Effector memory CD4-positive, alpha-beta T cell (primary cell): ENCODE measurements at places on chromosomes 16 and 17.

DNA sequence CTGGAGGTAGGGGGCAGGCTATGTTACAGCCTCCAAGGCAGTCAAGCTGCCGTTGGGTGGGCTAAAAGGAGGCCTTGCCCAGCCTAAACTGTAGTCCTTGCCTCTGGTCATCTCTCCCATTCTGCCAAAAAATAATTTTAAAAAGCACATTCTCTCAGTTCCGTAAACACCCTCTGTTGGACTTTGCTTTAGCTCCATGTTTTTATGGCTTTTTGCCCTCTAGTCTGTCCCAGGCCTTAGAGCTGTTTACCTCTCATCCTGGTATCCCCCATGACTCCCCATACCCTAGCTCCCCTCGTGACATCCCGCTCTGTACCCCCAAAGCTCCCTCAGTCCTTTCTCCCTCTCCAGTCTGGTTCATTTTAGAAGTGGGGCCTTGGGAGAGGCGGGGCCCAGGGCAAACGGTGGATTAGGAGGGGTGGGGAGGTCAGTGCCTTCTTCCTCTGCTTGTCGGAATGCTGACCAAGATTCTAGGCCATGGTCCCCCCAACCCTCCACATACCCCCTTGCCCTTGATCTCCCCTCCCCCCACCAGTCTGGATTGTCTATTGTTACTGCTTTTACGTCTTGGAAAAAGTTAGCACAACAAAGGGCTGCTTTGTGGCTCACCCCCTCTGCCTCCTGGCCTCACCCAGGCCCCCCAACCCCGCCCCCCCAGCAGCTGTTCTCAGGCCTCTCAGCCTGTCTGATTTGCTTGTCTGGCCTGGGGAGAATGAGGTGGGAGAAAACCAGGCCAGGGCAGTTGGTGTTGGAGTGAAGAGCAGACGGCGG lies 18.4 kb downstream of the GJD3 start:
- no peak for DNase-seq

- DNase-seq = no peak
Measured at GRCh38 chr17:50151937-50152547, 1.6 kb upstream of the PPP1R9B start.

DNA sequence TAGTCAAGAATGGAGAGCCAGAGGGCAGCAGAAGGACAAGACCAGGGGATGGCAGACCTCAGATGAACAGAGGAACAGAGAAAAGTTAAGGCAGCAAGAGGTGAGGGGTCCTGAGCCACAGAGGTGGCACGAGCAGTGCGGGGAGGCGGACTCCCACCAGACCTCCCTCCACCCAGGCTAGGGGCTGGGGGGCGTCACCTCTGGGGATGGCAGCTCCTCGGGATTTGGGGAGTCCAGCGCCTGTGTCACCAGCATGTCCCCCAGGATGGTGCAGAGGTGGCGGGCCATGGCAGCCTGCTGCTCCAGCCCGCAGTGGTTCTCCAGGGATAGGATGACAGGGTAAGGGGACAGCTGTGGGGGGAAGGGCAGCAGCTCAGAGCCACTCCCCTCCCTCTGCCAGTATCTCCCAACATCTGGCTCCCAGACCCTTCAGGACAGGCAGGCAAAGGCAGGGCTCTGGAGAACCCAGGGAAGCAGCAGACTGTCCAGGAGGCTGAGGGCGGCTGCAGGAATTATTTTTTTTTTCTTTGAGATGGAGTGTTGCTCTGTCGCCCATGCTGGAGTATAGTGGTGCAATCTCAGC lies 15.8 kb downstream of the PLCD3 start:
- DNase-seq = no peak

DNA sequence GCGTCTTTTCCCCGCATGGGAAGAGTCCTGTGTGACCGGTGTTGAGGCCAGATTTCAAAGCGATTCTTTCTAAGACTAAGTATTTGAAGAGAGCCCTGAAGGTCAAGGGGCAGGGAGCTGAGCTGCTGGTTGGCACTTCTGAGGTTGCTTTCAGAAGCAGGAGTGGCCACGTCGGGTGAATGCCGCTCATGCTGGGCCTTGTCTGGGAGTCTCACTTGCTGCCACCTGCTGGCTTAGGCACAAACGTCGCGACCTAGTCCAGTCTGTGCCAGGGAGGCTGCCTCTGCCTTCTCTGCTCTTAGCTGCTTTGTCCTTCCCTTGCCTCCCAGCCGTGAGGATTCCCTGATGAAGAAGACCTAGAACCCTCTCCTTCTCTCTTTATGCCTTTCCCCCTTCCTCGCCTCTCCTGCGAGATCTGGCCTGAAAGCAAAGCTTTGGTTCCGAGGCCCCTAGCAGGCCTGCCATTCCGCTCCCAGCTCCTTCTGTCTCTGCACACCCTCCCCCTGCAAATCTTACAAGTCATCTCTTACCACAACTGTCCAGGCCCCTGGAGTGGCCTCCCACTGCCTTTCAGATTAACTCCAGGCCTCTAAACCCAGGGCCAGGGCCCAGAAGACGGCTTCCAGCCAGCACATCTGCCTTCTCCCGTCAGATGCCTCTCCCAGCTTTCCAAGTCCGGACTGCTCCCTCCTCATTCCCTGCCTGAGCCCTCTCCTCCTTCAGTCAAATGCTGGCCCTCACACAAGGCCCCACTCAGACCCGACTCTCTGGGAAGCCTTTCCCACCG lies 11.4 kb downstream of the CTNS start:
- no peak for DNase-seq

DNA sequence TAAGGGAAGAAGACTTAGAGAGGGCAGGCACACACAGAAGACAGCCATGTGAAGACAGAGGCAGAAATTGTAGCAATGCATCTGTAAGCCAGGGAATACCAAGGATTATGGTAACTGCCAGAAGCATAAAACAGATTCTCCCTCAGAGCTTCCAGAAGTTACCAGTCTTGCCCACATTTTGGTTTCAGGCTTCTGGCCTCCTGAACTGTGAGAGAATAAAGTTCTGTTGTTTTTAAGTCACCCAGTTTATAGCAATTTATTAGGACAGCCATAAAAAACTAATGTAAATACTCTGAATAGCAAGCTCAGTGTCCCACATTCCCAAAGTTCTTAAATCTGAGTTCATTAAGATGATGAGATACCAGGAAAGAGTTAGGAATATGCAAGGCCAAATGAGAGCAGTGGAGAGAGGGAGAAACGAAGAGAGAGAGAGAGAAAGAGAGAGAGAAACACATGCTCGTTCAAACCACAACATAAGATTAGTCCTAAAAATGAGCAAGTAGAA lies 123.4 kb downstream of the HS3ST3A1 start:
- DNase-seq = no peak

GRCh38 chr17:49687878-49688491 lies 10.1 kb upstream of the SPOP start:
- DNase-seq = no peak

DNA sequence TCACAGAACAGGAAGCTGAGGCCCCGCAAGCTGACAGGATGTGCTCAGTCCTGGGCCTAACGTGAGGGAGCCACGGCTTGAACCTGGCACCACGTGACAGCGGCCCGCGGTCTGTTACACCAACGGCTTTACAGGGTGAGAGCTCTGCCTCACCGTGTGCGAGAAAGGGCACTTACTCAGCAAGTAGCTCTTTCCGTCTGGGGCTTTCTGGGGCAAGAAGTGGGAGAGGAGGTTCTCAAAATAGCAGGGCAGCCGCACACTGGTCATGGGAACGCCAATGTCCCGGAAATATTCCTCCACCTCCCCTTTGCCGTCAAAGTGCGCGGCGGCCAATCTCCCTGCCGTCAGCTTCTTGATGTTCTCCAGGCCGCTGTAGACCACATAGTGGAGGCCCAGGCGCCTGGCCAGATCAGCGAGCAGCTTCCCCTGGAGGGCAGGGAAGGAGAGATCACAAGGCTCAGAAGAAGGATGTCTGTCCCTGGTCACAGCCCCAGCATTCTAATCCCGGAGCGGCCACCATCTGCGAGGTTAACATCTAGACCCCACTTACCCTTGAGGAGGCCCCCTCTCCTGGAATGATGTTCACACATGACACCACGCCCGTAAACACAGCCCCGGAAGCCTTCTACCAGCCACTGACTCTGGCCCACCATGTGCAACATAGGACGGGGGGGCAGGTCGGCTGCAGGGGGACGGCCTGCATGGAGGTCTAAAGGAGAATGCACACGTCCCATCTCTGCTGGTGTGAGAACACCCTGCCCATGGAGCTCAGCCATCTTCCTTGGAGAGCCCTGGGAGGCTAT lies 8.2 kb downstream of the NMRAL1 start:
- DNase-seq = peak; percentile 54

DNA sequence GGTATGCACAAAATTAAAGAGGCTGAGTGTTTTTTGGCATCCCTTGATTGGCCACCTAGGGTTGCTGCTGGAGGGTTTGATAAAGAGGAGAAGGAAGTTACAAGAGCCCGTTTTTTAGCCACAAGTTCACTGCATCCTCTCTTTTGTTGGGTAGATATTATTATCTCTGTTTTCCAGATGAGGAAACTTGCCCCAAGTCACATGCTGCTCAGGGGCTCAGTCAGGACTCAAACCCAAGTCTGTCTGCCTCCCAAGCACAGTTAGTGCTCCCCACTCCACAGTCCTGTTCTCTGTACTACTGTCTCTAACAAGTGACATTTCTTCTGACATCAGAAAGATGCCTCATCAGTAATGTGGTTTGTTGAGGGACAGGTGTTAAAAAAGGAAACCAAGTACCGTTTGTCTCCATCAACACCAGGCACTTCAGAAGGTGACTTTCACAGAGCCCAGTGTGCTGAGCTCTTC lies 1.4 kb downstream of the NT5M start:
- DNase-seq = no peak

DNA sequence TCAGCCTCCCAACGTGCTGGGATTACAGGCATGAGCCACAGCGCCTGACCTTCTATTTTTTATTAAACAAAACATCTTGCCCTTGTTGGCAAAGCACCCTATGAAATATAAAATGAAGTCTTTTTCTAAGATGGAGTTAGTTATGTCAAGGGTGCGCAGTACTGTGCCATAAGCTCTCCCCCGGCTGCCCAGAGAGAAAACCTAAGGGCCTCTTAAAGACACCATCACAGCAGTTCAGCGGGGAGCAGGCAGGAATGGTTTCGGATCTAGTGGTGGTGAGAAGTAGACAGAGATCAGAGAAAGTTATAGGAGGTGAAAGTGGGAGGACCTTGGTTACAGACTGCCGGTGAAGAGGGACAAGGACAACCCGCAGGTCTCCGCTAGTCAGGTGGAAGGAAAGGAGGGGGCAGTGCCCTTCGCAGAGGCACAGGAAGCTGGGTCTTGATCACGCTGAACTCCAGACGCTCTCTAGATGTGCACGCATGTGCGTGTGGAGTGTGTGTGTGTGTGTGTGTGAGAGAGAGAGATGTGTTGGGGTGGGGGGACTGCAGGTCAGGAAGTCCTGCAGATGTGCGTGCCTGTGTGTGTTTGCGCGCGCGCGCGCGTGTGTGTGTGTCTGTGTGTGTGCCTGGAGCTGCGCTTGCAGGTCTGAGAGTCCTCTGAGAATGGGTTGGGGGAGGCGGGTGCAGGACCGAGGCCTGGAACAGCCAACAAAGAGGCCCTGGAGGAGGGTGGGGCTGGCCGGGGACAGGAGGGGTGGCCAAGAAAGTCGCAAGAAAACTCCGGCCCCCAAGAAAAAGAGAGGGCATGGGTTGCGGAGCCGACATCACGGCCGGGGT lies 748 bp upstream of the CMTM3 start:
- DNase-seq = peak; percentile 65

- DNase-seq = no peak
Measured at GRCh38 chr17:40794466-40794865, 5.3 kb downstream of the KRT28 start.

DNA sequence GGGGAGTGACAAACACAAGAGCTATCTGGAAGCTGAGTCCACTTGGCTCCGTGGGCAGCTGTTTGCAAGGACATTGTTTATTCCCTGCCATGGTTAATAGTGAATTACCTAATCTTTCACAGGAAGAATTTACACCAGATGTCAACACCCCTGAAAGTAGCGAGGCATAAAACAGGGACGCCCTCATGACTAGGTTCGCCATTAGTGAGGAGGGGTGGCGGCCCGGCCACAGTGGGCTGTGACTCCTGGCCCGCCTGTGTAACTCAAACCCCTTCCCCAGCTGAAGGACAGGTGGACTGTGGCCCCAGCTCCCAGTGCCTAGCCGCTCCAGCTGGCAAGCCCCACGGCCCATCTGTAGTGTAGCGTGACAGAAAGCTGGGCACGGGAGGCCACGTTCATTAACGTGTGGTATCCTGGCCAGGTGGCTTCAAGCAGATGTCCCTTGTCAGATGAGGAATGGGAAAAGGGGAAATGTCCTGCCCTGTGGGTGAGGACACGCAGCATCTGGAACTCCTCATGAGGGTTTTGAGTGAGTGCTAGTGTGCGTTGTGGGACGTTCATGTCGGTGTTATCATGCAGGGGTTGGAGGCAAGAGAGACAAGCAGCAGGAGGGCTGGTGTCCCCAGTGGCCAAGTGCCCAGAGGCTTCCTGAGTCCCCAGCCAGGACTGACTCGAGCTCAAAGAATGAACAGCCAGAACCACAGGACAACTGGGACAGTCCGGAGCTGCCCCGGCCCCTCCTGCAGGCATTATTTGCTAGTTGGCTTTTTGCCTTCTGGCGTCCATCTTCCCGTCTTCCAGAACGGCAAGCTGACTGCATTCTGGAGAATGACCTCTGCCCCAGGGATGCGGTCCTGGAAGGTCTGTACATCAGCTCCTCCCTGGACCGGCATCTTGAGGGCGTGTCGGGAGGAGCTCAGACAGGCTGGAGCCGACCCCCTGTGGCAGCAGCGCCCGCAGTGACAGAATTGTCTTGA lies 19.2 kb downstream of the KDM8 start:
- DNase-seq = no peak
